Progenitor cell of endocrine pancreas (in vitro differentiated cells): ENCODE measurements at places on chromosomes 5 and 9.

- no peak for DNase-seq
Observed at GRCh38 chr5:107011605-107012004, 659.1 kb downstream of the EFNA5 start.

GRCh38 chr9:128435611-128436010 is 15.0 kb downstream of the CERCAM start:
- DNase-seq = no peak

DNA sequence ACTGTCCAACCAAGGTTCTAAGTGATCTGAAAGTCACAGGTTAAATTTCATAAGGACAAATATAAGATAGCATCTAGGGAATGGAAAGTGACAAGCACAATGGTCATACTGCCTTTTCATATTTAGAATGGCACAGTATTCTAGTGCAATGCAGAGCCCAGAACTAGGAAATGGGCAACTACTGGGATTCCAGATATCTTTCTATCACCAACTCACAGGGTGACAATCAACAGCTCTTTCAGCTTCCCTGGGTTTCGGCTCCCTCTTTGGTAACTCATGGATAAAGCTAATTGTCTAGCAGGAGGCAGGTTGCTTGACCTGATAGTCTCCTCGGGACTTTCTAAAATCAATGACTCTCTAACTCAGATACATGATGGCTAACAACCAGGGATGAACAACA is 60.4 kb downstream of the NR3C1 start:
- no peak for DNase-seq

GRCh38 chr9:33041432-33042188 is 16.5 kb downstream of the DNAJA1 start:
- DNase-seq = no peak

GRCh38 chr9:81092057-81092456 is 597.3 kb downstream of the TLE1 start:
- no peak for DNase-seq

DNA sequence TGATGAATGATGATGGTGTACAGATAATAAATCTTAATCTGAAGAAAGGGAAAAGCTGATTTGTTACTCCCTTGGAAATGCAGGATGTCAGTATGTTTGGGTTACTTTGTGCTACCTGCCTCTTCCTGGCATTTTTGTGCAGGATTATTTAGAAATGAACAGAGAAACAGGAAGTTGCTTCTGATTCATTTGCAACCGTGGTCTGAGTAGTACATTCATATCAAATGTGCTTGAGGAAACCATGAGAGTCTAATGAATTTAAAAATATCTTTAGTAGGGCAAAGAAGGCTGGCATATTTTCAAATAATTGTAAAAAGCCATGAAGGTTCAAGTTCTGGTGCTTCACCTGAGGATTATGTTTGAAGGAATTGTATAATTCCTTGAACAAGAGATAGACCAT is 391.6 kb downstream of the TMEM161B start:
- DNase-seq = no peak

GRCh38 chr9:16320338-16320902 is 550.0 kb downstream of the BNC2 start:
- no peak for DNase-seq

GRCh38 chr9:108668938-108669335 is 186.8 kb downstream of the ACTL7B start:
- no peak for DNase-seq

- DNase-seq = no peak
Observed at GRCh38 chr5:43572357-43572756, 15.5 kb upstream of the PAIP1 start.

DNA sequence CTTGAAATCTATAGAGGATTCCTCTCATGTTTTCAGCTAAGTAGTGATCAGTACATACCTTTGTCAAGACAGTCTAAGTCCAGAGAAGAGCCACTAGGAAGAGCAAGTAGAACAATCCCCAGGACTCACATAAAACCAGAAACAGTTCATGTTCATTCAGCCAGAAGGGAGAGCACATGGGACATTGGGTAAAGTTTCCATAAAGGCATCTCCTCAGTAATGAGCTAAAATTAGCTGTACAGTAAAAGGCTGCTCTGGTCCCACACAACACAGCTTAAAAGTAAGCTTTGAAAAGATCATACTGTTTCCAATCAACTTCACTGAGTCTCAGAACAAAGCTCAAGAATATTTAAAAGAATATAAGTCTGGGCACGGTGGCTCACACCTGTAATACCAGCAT is 32.4 kb downstream of the HOMER1 start:
- no peak for DNase-seq

GRCh38 chr5:57805170-57805569 is 322.6 kb upstream of the ACTBL2 start:
- no peak for DNase-seq

- DNase-seq = no peak
Observed at GRCh38 chr5:133244242-133244641, 192.4 kb downstream of the HSPA4 start.

DNA sequence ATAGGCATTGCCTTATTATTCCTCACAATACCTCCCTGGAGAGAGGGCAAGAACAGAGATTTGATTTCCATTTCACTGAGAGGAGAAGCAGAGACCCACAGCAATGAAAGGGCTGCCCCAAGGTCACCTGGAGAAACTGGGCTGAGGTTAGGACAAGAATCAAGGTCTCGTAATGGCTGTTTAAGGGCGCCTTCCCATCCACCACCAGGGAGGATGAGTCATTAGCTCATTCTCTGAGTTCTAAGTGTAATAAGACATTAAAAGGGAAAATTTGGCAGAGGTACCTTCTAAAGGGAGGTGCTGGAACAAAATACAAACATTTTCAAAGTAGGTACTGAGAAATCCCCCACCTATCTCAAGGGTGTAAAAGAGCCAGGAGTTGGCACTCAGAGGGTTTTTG is 52.6 kb upstream of the TCERG1 start:
- no peak for DNase-seq

DNA sequence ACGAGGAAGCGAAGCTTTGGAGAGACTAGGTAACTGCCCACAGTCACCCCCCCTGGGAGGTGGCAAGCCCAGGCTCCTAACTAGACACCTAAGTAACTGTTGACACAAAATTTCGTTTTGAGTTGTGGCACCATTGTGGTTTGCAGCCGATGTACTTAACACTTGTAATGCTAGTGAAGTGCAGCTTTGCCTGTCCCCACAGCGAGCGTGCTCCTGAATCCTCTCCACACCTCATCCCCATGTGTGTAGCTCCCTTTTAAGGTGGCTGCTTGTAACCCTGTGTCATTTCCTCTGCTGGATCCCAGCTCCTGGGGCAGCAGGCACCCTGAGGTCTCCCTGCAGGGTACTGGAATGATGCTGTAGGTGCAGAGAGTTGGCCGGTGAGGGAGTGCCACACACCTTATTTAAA is 114.9 kb downstream of the TRIO start:
- DNase-seq = no peak

DNA sequence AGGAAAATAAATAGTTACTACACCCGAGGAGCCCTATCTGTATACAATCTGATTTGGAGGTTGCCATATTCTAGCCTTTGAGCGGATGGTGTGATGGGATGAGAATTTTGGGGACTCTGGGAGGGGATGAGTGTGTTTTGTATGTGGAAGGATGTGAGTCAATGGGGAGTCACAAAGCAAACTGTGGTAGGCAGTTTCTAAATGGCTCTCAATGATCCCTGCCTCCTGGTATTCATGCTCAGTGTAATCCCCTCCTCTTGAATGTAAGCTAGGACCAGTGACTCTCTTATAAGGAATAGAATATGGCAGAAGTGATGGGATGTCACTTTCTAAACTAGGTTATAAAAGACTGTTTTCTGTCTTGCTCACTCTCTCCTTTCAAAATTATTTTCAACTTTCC is 205.7 kb upstream of the RIOK2 start:
- no peak for DNase-seq

DNA sequence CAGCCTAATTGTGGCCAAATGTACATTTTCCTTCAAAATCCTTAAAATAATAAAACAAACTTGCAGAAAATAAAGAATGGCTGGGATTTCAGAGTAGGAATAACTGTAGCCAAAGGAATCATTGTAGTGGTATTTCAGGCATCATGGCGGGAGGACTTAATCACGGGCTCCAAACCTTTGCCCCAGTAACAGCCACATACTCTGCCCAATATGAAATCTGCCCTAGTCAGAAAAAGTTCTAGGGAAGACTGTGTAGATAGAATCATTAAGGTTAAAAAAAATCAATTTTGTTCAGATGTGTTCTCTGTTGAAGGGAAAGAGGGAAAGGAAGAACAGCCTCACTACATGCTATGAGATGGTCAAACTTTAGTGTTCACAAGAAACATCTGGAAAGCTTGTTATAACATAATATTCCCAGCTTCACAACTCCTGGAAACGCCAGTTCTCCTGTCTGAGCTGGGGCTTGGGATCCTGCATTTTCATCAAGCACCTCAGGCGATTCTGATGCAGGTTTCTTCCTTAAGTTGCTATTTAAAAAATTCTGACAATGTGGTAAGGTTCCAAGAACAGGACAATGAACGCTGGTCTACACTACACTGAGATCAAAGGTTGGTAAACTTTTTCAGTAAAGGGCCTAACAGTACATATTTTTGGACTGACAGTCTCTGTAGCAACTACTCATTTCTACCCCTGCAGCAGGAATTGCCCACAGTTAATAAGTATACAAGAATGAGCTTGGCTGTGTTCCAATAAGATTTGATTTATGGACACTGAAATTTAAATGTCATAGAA is 87.9 kb downstream of the CEMIP2 start:
- DNase-seq = no peak

DNA sequence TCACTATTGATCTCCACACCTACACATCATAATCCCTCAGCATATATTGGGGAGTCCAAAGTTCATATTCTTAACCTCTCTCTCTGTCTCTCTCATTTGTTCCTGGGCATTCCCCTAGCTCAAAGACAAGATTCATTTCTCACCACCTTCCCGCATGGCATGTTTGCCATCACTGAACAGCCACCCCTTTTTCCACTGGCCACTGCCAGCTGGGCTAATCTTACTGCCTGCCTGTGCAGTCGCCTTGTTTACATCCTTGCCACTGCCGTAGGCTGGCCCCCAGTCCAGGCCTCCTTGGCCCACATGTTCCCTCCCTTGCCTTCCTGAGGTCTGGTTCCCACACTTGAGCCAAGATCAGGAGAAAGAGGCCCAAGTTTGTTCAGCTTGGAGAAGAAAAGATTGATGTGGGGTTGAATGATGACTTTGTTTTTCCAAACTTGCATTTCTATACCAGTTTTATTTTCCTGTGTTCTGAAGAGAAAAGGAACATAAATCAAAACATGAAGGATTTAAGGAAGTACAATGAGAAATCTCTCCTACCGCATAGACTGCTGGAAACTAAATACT is 80.2 kb downstream of the PLAC8L1 start:
- DNase-seq = no peak
